ENCODE measurements at places on chromosomes 1 and 21. TPM values are rescaled to one million over a fixed set of nuclear protein-coding genes. Genes with fewer than 3 reads are reported as not detected.

The WNT9A gene
- not detected for total RNA-seq

DNA sequence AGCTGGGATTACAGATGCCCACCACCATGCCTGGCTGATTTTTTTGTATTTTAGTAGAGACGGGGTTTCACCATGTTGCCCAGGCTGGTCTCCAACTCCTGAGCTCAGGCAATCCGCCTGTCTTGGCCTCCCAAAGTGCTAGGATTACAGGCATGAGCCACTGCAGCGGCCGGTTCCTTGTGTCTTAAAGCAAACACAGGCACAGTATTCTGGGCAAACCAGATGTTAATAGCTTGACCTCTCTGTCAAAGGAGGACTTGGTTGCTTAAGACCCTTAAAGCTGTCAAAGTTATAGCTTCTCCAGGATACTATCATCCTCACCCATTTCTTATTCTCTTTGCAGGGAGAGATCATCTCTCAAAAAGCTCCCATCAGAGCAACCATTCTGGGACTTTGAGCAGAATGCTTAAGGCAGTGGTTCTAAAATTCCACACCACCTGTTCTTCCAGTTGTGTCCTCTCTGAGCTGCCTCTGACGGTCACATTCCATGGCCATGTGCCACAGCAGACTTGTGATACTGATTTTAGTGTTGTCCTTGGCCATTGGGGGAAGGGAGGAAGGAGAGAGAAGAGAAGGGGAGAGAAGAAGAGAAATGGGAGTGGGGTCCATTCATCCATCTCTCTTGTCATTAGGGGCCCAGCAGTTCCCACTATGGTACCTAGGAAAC, 81.8 kb downstream of the PBX1 start:
- H3K36me3 ChIP-seq = no peaks in the 10 kb centered on the region
- H3K27ac ChIP-seq = no peak overlapping the region
- no peak overlapping the region for H3K4me3 ChIP-seq
- no peaks in the 10 kb centered on the region for H3K4me1 ChIP-seq

The EDARADD gene
- 1.7 TPM for total RNA-seq

GRCh38 chr1:48222501-48223242, at the start of gene SLC5A9:
Gene SLC5A9, plus strand, starts transcription at chr1:48222716. Its CDS starts 21 bp downstream, at chr1:48222737.
- H3K27ac ChIP-seq = no peak within 1 kb of the TSS
- H3K36me3 ChIP-seq = no peaks in the 10 kb centered on the region
- DNase-seq = no peak
- no peaks in the 10 kb centered on the region for H3K27me3 ChIP-seq

DNA sequence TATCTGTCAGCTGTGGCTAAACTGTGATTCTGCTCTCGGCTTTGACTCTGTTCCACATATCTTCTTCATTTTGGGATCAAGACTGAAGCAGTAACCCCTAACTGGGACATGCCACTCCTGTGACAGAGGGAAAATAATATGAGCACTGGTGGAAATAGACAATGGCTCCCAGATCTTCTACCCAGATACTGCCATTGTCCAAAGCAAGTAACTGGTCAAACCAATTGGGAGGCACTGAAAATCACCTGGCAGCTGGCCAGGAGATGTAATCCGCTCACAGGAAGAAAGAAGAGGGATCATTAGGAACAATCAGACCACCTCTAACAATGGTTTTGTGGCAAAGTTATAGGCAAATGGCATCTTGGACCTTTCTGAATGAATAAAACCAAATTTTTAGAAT, 10.7 kb downstream of the SNX7 start:
- H3K4me3 ChIP-seq = no peak overlapping the region
- H3K36me3 ChIP-seq = no peaks in the 10 kb centered on the region
- H3K27ac ChIP-seq = no peak overlapping the region
- no peaks in the 10 kb centered on the region for H3K4me1 ChIP-seq
- no peak for DNase-seq
- peaks cover 7% of the 10 kb centered on the region for H3K27me3 ChIP-seq

The OSCP1 gene
- total RNA-seq = 1.5 TPM

GRCh38 chr1:222798975-222799374, 15.9 kb upstream of the DISP1 start:
- H3K27me3 ChIP-seq = peaks cover 3% of the 10 kb centered on the region
- no peak overlapping the region for H3K27ac ChIP-seq
- H3K4me3 ChIP-seq = no peak overlapping the region
- peaks cover 7% of the 10 kb centered on the region for H3K4me1 ChIP-seq
- DNase-seq = no peak
- no peaks in the 10 kb centered on the region for H3K36me3 ChIP-seq

The GPR3 gene
- 1.1 TPM for total RNA-seq

The SAMD11 gene
- total RNA-seq = not detected

DNA sequence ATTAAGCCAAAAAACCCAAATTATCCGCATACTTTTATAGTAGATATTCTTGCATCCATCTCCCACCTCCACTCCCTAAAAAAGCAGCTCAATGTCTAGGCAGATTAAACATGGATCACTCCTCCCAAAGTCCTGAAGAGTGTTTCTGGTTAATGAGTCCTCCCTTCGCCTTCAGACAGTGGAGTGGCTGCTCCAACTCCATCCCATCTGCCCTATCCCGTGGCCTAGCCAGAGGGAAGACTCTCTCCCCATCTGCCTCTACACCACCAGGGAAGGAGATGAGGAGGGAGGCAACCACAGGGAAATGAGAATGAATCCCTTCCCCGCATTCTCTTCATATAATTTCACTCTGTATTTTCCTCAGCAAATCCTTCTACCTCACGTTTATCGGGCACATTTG, 103.8 kb downstream of the SLC45A1 start:
- H3K27ac ChIP-seq = no peak overlapping the region
- no peaks in the 10 kb centered on the region for H3K27me3 ChIP-seq
- peaks cover 37% of the 10 kb centered on the region for H3K4me1 ChIP-seq
- peaks cover 18% of the 10 kb centered on the region for H3K36me3 ChIP-seq

The VN1R5 gene
- not detected for total RNA-seq

- H3K4me1 ChIP-seq = no peaks in the 10 kb centered on the region
- no peak for DNase-seq
- no peaks in the 10 kb centered on the region for H3K27me3 ChIP-seq
- no peak overlapping the region for H3K27ac ChIP-seq
- no peak overlapping the region for H3K4me3 ChIP-seq
Measured at GRCh38 chr1:97744977-97745376, 175.9 kb downstream of the DPYD start.

GRCh38 chr1:202075389-202075788, 47.3 kb upstream of the GPR37L1 start:
- H3K4me3 ChIP-seq = no peak overlapping the region
- no peaks in the 10 kb centered on the region for H3K27me3 ChIP-seq
- H3K4me1 ChIP-seq = no peaks in the 10 kb centered on the region
- no peak for DNase-seq

The ESRRG gene
- not detected for total RNA-seq

DNA sequence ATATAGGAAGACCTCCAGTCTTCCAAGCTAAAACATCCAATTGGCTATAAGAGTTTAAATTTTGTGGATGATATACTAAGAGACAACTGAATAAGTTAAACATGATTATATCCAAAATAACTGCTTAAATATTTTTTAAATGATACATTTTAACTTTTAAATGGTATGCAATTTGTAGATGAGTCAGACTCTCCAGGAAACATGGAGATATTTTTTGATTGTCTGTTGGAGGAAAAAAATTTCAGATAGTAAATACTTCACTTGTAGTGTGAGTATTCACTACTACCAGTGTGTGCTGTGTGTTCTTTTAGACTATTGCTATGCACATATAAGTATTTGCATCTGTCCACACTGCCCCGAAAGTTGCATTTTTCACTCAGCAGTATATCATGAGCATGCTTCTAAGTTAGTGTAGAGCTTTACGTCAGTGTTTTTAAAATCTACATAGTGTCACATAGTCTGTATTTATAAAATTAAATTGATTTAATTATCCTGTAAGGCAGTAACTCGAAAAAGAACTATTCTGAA, 91.1 kb downstream of the USP25 start:
- no peaks in the 10 kb centered on the region for H3K27me3 ChIP-seq
- H3K4me3 ChIP-seq = no peak overlapping the region
- peaks cover 49% of the 10 kb centered on the region for H3K36me3 ChIP-seq
- DNase-seq = no peak
- H3K4me1 ChIP-seq = peaks cover 37% of the 10 kb centered on the region

- DNase-seq = no peak
- H3K4me3 ChIP-seq = no peak overlapping the region
- peaks cover 25% of the 10 kb centered on the region for H3K4me1 ChIP-seq
- no peak overlapping the region for H3K27ac ChIP-seq
- no peaks in the 10 kb centered on the region for H3K27me3 ChIP-seq
- H3K36me3 ChIP-seq = peaks cover 18% of the 10 kb centered on the region
Measured at GRCh38 chr21:39390212-39390765, 41.4 kb upstream of the HMGN1 start.

DNA sequence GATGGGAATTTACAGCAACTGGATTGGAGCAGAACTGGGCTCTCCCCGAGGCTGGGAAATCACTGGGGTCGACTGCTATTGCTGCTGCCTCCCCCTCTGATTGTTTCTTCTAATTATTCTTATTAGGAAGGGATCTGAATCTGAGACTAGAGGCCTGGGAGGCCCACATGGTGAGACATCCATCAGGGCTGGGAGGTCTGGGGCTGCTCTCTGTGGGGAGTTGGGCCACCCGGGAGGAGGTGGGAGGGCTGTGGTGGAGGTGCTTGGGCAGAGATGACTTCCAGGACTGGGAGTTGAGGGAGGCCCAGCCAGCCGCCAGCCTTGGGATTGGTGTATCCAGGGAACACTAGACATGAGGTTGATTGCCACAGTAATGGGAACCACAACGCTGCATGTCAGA, 247.9 kb downstream of the GRIK3 start:
- H3K36me3 ChIP-seq = no peaks in the 10 kb centered on the region
- H3K4me1 ChIP-seq = no peaks in the 10 kb centered on the region
- H3K4me3 ChIP-seq = no peak overlapping the region
- H3K27ac ChIP-seq = no peak overlapping the region
- H3K27me3 ChIP-seq = peaks cover 9% of the 10 kb centered on the region
